ENCODE measurements at places on chromosomes 7 and 10.

DNA sequence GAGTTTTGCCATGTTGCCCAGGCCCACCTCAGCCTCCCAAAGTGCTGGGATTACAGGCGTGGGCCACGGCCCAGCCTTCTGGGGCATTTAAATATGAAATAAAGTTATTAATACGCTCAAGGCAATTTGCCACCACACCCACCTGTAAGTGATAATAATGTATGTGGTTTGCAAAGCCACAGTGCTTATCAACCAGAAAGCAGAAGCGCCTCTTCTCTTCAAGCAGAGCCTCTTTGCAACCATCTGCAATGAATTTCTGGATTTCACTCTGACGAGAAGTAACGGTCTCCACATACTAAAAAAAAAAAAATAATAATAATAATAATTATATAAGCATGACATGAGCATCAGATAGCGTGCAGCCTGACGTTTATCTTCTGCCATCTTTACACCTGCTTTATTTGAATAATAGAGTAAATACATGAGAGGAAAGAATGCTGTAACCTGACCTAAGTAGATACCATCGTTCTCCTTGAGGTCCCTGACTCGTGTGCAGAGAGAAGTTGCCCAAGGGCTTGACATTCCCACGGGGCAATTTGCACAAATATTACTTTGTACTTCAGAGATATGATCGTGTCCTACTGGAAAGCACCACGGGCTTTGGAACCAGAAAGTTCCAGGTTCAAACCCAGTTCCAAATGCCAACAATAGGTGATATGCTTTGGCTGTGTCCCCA lies 34.0 kb downstream of the BRI3 start:
- DNase-seq = no peak

DNA sequence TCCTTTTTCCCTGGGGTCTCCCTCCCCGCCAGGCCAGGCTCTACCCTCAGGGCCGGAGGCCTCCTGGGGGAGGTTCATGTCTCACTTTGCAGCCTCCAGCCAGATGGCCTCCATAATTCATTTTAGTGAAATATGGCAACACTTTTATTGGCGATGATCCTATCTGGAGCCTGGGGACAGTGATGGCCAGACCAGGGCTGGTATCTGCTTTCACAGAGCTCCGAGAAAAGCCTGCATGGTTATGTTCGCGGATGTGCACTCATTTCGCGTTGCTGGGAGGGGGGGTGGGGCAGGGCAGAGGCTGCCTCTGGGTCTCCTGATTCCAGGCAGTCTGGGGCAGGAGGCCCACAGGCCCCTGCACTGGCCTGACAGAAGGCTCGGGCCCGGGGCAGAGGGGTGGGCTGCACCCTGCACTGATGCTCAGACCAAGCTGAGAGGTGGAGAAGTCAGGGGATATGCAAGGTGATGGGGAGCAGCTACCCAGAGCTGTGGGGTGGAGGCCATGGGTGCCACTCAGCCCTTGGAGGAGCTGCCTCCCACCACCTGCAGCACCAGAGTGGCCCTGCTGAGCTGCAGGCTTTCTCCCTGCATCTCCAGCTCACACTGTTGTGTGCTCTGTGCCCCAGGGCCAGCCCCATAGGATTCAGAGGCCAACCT lies 85.3 kb upstream of the RET start:
- no peak for DNase-seq

DNA sequence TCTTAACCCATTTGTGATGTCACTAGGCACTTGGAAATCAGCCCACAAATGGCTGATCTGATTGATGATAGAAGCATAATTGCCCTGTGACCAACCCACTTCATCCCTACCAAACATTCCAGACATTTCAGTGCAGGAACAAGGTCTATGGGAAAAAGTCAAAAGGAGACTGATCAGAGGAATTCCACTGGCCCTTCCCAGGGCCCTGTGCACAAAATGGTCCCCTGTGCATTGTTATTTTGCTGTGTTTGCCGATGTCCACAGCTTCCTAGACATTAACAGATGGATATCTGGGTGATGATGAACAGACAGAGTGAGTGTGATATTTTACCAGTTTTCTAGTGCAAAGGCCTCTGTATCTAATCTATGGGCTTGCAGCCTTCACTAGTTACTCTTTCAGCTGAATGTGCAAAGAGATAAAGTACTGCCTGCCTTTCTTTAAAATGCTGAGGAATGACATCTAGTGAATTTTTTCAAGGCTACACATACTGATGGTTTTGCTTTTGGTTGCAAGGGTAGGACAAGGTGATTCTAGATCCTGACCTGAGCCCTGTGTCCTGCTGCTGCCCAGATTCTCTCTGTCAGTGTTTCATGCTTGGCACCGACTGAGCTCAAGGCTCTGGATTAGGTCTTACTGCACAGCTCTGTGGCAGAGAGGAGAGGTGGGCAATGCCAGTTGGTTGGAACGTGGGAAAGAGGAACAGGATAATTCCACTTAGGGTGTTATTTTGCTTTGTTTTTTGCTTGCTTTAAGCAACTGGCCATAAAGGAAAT lies 55.4 kb downstream of the CALD1 start:
- DNase-seq = no peak

DNA sequence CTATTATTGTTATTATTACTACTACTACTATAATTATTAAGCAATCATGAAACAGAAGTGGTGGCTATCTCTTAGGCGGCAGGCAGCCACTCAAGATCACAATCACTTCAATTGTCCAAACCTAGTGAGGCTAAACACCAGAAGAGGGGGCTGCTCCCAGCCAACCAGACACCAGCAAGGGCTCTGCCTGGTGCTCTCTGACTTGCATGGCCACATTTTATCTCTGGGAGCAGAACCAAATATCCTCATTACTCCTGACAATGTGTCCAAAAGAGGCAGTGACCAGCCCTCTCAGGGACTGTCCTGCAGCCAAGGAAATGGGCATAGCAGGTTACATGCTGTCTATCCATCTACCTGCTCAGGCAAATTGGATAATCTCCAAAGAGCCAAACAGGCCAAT lies 187.4 kb upstream of the PDE1C start:
- DNase-seq = no peak

DNA sequence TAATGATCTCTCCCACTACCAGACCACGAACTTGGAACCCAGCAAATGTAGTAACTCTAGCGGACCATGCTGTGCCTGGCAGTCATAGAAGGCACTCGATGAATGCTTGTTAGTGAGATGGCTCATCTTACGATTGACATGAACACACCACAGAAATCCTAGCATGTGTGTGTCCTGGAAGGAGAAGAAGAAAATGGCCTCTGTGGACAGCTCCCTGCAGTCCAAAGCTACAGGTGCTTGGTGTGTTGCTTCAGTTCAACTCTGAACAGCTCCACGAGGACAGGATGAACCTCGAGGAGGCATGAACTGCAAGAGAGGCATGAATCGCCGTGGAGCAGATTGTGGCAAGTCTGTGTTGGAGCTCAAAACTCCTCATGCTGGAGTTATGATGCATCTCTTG lies 93.5 kb downstream of the KLF6 start:
- DNase-seq = no peak

DNA sequence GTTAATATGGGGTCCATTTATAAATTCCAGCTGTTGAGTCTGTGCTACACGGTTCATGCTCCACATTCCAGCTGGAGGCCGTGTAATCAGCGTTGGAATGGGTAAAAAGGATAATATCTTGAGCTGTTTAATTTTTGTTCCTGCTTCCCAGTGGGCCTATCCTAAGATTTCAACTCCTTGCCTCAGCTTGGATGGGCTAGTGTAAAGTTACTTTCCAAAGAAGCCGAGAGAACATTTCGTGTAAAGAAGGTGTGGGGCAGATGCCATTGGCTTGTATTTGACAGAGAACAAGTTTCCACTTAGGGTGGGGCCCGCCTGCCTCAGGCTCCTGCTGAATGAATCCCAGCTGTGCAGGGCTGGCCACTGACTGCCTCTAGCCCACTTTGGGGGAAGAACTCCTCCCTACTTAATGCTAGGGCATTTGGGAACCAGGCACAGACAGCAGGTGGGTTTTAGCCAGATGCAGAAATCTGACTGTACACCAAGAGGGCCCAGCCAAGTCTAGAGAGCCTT lies 125.9 kb upstream of the LYZL2 start:
- DNase-seq = no peak

- DNase-seq = no peak
Observed at GRCh38 chr10:49271346-49271745, 27.6 kb upstream of the C10orf71 start.

DNA sequence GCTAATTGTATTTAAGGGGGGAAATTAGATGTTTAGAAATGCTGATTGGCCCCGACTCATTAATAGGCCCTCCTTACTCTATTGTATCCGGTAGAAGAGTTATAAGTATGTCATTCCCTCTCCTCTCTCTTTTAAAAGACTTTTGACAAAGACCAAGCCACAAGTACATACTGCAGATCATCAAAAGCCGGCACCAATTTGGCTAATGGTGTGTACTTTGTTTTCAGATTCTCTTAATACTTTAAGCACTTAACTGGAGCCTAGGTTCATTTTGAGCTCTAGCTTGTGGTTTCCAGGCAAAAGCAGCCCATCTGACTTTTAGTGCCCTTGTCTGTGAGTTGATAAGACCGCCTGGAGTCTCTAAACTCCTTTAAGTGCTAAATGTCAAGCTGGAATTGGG lies 210.0 kb upstream of the LYZL1 start:
- DNase-seq = no peak

GRCh38 chr7:158617737-158618128 lies 30.1 kb upstream of the PTPRN2 start:
- DNase-seq = no peak

DNA sequence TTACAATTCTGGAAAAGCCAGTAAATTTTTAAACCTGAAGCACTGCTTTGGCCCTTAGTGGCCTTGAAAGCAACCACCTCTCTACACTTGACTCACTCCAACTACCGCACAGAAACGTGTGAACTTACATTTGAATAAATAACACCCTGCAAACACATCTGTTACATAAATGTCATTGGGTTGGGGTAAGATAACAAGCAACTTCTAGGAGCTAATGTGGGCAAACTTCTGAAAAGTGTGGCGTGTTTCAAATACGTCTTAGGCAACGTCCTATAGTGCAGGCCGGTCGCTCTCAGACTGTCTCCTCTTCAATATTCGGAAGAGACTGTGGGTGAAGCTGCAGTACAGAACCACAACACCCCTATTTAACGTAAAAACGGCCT lies 474 bp downstream of the ORC5 start:
- DNase-seq = no peak

- no peak for DNase-seq
Observed at GRCh38 chr10:45150997-45151396, 150.3 kb downstream of the ZNF22 start.

GRCh38 chr10:69801094-69801433 lies 642 bp upstream of the COL13A1 start:
- DNase-seq = no peak

DNA sequence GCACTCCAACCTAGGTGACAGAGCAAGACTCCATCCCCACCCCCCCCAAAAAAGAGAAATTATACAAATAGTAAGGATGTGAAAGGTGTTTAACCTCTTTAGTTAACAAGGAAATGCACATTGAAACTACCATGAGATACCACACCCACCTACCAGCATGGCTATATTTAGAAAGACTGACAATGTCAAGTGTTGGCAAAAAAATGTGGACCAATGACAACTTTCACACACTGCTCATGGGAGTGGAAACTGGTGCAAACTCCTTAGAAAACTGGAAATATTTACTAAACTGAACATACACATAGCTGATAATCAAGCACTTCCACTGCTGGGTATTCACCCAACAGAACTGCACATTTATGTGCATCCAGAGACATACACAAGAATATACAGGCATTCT lies 23.3 kb upstream of the NRF1 start:
- DNase-seq = no peak

DNA sequence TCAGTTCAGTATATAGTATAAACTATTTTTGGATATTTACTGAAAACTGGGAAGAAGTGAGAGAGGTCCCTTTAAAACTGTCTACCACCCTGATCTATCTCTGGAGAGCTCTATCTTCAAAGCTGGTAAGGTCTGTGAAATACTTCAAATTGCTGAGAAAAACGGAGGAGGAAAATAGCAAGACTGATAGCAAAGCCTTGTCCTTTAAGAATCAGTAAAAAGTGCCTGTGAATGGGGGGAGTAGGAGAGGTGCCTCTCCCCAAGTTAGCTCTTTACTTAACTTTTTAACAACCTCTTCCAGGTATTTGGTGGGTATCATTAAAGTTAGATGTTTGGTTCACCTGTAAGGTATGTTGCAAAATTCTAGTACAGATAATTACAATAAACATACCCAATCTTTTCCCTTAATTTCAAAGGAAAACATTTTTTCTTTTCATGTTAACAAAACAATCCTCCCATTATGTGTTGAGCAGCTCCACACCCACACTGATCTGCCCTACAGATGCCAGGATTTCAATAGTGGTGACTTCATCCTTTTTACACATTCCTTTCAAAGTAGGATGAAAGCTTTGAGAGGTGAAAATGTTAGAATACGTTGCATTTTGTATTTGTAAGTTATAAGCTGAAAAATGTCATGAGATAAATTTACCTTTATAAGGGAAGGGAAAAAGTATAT lies 149.2 kb downstream of the CRPPA start:
- DNase-seq = no peak

DNA sequence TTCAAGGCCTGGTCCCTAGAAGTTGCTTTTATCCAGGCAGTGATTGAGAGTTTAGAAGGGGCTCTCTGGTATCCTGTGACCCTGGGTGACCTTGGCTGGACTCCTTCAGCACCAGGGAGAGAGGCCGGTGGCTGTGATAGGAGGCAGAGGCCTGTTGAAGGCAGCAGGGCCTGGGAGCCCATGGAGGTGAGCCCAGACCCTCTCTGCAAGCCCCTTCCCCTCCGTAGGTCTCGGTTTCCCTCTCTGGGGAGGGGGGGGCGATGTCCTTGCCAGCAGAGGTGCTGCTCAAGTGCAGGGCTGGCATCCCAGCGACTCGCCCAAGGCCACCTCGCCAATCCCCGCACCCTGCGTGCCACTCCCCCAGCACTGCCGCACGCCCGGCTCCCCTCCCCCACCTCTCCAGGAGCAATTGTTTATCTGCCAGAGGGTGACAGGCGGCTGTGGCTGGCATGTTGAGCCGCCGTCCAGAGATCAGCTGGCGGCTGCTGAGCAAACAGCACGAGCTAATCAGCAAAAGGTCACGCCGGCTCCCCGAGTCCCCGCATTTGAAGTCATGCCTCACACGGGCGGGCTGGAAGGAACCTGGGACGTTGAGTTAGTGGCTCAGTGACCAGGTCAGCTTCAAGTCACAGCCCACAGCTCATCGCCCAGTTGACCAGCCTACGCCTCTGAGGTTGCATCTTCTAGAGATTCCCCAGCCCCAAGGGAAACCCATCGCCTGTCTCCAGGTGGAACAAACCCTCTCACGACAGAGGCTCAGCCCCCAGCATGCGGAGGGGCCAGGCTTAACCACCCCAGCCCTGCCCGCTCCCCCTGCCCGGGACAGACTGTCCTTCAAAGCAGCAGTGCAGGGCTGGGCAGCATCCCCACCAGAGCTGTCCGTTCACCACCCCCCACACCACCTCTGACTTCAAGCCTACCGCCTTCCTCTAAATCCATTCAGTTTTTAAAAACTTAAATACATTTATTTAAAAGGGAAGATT lies 43.7 kb downstream of the ELFN1 start:
- no peak for DNase-seq

Data from activated T-helper 1 cell treated with Interleukin-2 at 50 U/mL for 16 hours (primary cell).